ENCODE measurements at places on chromosomes 13 and 19.

DNA sequence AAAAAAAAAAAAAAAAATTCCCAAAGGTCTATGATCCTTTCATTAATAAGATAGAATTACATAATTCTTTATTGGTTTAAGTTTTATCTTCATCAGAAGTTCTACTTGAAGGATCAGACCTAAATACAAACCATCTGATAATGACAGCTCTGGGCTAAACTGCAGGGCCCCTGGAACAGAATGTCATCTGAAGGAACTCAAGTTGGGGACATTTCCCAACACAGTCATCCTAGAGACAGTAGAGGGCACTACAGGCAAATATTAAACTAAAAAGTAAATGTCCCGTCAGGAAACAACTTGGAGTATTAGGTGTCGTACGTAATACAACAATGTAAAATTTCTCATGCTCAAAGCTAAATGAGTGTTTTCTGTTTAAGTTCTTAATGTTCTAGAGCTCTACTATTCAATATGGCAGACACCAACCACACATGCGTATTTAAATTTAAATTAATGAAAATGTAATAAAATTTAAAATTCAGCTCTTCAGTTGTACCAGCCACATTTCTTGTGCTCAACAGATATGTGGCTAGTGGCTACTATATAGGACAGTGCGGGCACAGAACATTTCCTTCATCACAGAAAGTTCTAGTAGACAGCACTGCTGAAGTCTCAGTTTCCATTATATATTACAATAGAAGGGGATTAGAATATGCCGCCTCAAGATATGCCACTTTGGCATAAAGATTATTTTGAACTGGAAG, 21.8 kb upstream of the NAXD start:
- DNase-seq: no peak

GRCh38 chr13:47218611-47219010, 321.8 kb upstream of the HTR2A start:
- DNase-seq: no peak

GRCh38 chr19:35431145-35431807, 16.8 kb upstream of the FFAR2 start:
- DNase-seq: no peak

- DNase-seq: no peak
Observed at GRCh38 chr19:3202346-3202745, 16.6 kb downstream of the NCLN start.

DNA sequence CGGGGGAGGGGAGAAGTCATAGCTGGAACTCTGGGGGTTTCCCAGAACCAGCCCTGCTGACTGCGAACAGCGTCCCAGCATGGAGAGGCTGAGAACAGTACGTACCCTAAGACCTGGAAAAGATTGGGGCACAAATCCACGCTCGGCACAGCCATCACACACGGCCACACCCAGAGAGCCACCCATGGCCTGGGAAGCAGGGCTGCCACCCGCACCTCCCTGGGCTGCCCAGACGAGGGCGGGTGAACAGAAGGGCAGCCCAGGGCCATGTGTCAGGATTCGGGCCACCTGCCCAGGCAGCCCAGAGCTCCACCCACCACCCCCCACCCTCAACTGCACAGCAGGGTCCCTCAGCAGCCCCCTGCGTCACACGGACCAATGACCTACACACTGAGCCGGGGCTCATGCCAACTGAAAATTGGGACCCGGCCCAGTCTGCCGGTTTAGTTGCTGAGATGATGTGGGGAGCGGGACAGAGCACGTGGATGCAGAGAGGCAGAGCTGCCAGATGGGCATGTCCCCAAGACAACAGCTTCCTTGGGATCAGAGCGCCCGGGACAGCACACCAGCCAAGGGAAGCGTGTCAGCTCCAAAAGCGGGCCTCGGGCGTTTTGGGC, 8.5 kb downstream of the UBXN6 start:
- DNase-seq: no peak

- DNase-seq: no peak
Observed at GRCh38 chr13:36766295-36766694, 52.7 kb upstream of the RFXAP start.

GRCh38 chr13:51342706-51343105, 3.2 kb downstream of the SERPINE3 start:
- no peak for DNase-seq

GRCh38 chr19:53192771-53193534, at the start of gene ZNF665:
TSS of gene ZNF665 (minus strand) at chr19:53193358. CDS start at chr19:53182898, 10,460 bp downstream.
- DNase-seq: peak; percentile 70

DNA sequence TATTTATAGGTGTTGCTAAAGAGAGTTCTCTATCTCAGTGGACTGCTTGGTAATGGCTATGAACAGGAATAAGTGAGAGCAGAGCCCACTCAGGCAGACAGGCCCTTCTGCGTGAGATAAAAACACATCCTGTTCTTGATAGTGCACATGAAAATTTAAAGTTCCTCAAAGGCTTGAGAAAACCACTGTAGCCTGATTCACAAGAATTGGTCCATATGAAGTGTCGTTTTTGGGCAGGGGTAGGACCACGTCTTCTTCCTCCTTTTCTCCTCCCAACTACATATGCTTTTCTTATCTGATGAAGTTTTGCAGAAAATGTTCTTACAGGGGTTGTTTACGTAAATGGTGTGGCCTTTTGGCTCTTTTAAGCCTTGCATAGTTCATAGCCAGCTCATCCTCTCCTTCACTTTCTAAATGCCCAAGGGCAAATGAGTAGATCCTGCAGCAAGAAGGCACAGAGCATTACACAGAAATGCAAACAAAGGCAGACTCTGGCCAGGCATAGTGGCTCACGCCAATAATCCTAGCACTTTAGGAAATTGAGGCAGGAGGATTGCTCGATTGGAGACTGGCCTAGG, 53.8 kb downstream of the RNF6 start:
- DNase-seq: no peak

GRCh38 chr13:29271606-29272005, 323.9 kb downstream of the SLC7A1 start:
- no peak for DNase-seq

GRCh38 chr19:46732172-46732938, 13.5 kb upstream of the FKRP start:
- DNase-seq: no peak

DNA sequence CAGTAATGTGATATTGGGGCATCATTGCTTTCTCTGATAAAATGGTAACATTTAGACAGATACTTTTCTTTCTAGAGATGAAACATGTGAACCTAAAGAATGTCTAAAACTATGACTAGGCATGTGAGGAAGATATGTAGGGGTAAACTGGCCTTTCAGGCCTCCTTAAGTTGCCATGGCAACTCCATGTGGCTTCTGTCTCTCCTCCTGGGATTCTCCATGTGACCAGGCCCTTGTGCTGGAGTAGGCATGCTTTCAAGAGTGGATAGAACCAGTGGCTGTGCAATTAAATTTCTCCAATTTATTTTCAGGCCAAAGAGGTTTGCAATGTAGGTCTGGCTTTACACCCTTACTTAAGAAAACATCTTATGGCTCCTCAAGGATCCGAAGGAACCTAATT, 130.8 kb downstream of the OLFM4 start:
- no peak for DNase-seq

GRCh38 chr13:71871844-71872243, 4.8 kb upstream of the DACH1 start:
- DNase-seq: no peak

- DNase-seq: no peak
Observed at GRCh38 chr13:26992951-26993719, 178.5 kb downstream of the USP12 start.

DNA sequence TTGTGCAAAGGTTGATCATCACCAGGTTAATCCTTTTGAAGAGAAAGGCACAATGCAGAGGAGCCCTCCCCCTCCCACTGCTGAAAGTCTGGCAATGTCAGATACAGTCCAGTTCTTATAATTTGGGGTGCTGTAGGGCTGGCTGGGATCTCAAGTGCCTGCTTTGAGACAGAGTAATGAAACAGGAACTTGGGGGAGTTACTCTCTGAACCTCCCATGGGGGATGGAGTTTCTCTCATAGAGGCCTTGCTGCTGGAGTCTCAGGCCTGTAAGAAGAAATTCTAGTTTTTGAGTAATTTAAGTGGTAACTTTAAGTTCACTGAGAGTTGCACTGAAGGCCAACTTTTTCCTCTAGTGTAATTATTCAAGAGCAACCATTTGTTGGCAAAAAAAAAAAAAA, 410.5 kb downstream of the KCNRG start:
- DNase-seq: no peak

- no peak for DNase-seq
Observed at GRCh38 chr13:45156565-45157361, 36.5 kb downstream of the GTF2F2 start.

- no peak for DNase-seq
Observed at GRCh38 chr13:43086181-43086580, 62.8 kb downstream of the DNAJC15 start.

DNA sequence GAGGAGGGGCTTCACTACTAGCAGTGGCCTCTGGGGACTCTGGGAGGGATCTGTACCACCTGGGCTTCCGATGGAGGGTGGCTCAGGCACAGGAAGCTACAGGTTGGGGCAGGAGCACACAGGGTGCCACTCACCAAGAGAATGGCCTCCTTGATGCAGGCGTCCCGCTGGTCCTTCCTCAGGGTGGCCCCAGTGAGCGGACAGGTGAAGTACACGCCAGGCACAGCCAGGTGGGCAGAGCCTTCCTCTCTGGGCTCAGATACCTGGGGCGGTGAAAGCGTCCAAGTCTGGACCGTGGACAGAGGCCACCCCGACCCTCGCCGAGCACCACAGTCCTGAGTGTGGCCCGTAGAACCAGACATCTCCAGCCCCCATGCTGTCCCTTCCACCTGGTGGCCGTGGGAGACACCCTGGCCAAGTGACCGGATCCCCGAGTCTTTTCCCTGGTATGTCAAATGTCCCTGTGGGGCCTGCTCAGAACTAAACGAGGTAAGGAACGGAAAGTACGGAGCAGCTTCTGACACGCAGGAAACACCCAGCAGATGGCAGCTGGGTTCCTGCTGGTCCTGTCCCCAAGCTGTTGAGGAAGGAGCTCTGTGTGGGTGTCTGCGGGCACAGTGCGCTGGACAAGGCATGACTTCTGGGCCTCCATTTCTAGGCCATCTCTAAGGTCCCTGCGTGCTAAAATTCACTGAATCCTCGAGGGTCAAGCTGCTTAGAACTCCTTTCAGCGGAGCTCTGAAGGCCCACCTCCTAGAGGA, 5.2 kb downstream of the UBXN6 start:
- no peak for DNase-seq

- no peak for DNase-seq
Observed at GRCh38 chr13:42276683-42277082, 4.7 kb downstream of the AKAP11 start.

GRCh38 chr13:63129995-63130394, 1714.3 kb upstream of the PCDH20 start:
- DNase-seq: no peak

DNA sequence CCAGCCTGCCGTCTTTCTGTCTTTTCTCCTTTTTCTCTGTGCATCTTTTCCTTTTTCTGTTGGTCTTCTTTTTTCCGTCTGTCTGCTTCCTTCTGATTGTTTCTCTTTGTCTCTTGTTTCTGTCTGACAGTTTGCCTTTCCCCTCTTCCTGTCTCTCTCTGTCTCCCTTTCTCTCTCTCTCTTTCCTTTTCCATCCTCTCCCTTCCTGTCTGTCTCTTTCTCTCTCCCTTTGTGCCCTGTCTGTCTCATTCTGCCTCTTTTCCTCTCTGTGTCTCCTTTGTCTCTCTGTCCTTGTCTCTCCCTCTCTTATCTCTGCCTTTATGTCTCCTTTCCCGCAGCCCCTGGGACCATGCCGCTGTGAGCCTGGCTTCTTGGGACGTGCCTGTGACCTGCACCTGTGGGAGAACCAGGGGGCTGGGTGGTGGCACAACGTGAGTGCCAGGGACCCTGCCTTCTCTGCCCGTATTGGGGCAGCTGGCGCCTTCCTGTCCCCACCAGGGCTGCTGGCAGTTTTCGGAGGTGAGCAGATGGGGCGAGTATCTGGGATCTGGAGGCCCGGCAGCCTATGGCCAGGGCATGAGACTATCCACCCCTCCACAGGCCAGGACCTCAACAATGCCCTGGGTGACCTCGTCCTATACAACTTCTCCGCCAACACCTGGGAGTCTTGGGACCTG, 9.4 kb downstream of the MEGF8 start:
- DNase-seq: no peak

GRCh38 chr13:41111454-41111853, 21.1 kb downstream of the KBTBD6 start:
- DNase-seq: no peak

DNA sequence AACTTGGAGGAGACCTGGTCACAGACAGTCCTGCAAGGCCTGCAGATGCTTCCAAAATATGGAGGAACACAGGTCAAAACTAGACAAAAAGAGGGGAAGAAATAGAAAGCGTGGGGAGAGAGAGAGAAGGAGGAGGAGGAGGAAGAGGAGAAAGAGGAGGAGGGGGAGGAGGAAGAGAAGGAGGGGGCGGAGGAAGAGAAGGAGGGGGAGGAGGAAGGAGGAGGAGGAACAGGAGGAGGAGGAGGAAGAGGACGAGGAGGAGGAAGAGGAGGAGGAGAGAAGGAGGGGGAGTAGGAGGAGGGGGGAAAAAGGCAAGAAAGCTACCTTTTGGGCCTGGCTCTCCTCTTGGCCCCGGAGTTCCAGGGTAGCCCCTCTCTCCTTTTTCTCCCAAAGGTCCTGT, 105.8 kb downstream of the COL4A1 start:
- DNase-seq: no peak

- DNase-seq: peak; percentile 8
Observed at GRCh38 chr13:33676045-33676989, 141.6 kb upstream of the RFC3 start.

DNA sequence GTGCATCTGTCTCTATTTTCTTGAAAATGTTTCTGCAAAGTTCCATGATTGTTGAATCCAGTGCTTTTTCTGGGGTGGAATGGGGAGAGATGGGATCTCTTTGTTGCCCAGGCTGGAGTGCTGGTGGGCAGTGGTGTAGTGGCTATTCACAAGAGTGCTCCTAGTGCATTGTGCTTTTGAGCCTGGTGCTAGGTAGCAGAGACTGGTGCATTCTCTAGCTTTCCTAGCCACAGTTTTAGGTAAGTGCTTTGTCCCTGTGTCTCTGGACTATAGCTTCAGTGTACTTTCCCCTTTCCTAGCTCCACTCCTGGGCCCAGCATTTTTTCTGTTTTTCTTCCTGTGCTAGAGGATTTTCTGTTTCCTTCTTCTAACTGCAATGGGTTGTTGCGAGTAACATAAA, 825.6 kb downstream of the SLITRK6 start:
- no peak for DNase-seq

DNA sequence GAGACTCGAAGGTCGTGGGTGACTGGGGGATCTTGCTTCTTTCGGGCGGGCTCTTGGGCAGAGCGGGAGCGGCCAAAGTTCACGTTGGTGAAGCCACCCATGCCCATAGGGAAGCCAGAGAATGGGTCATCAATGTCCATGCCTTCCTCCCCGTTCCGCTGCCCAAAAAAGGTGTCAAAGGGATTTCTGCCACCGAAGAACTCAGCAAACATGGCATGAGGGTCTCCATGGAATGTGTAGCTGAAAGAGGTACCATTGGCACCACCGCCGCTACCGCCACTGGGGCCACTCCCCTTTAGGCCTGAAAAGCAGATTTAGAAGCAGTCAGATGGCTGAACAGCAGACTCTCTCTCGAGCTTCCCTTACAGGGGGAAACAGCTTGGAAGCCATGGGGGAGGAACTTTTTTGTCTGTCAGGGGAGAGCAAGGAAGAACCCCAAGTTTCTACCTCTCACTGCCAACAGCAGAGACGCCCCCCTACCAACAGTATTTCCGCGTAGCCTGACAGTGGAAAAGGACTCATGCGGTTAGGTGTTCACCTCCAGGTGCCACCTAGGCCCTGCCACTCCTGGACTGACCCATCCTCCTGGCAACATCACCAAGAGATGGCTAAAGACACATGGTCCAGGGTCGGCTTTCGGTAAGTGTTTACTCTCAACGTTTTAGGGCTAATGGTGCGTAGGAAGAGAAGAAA, 1.3 kb downstream of the DNAJB1 start:
- DNase-seq: no peak
